A549 treated with Hydrocortisone at 1 μM for 4 hours (cell line): ENCODE measurements at places on chromosomes 5 and 9. TPM values are rescaled to one million over a fixed set of nuclear protein-coding genes. Genes with fewer than 3 reads are reported as not detected.

Gene ORM1
- 0.16 TPM in 1 of 5 replicates, not detected in the others for total RNA-seq

Gene PSAT1
- 147 to 180 TPM (median 169 TPM) in 5 replicates for total RNA-seq

Gene DCTN3
- 90.1 to 118 TPM (median 112 TPM) in 5 replicates for total RNA-seq

Gene MARCOL
- total RNA-seq, result not detected in 5 replicates

Gene TLX3
- total RNA-seq, result not detected in 5 replicates

Gene SPACA9
- 3.8 to 6.1 TPM (median 5.2 TPM) in 5 replicates for total RNA-seq

Gene INSYN2B
- total RNA-seq, result 0.12 to 0.25 TPM (median 0.16 TPM) in 5 replicates

Gene POU5F2
- 0.01 TPM in 1 of 5 replicates, not detected in the others for total RNA-seq

Gene PCDHA2
- 0.06 to 0.08 TPM (median 0.06 TPM) in 3 of 5 replicates, not detected in the others for total RNA-seq

Gene ARHGEF37
- 1.9 to 2.8 TPM (median 2.5 TPM) in 5 replicates for total RNA-seq

Gene ADCY2
- total RNA-seq, result not detected in 5 replicates

Gene C9orf153
- total RNA-seq, result 0.08 to 0.40 TPM (median 0.21 TPM) in 5 replicates

Gene NCBP1
- 23.8 to 27.8 TPM (median 26.1 TPM) in 5 replicates for total RNA-seq

Gene CD72
- 0.11 to 0.20 TPM (median 0.15 TPM) in 4 of 5 replicates, not detected in the other for total RNA-seq

Gene ESM1
- total RNA-seq, result not detected in 5 replicates

Gene PCDHGA8
- 0.02 to 0.05 TPM (median 0.05 TPM) in 3 of 5 replicates, not detected in the others for total RNA-seq

Gene MCCC2
- total RNA-seq, result 39.7 to 47.5 TPM (median 41.9 TPM) in 5 replicates

Gene CCNJL
- 9.9 to 14.0 TPM (median 10.9 TPM) in 5 replicates for total RNA-seq

Gene IL33
- 0.10 to 0.55 TPM (median 0.43 TPM) in 5 replicates for total RNA-seq

Gene NRG2
- total RNA-seq, result 1.4 to 2.2 TPM (median 1.8 TPM) in 5 replicates

Gene IFT74
- 11.6 to 15.5 TPM (median 12.9 TPM) in 5 replicates for total RNA-seq

Gene HRH2
- total RNA-seq, result 0.38 to 0.59 TPM (median 0.41 TPM) in 5 replicates

Gene HBEGF
- total RNA-seq, result 5.6 to 7.5 TPM (median 6.5 TPM) in 5 replicates

Gene GPRIN1
- 7.3 to 9.6 TPM (median 9.1 TPM) in 5 replicates for total RNA-seq

Gene LHX2
- total RNA-seq, result 3.5 to 4.9 TPM (median 4.7 TPM) in 5 replicates

Gene MELK
- 62.1 to 83.8 TPM (median 69.7 TPM) in 5 replicates for total RNA-seq

Gene ZNF782
- 1.1 to 2.5 TPM (median 2.1 TPM) in 5 replicates for total RNA-seq

Gene NUTM2F
- 0.03 TPM in 1 of 5 replicates, not detected in the others for total RNA-seq

Gene ALDH1A1
- 4,480 to 7,218 TPM (median 5,416 TPM) in 5 replicates for total RNA-seq

Gene SEMA6A
- 0.07 to 0.18 TPM (median 0.15 TPM) in 5 replicates for total RNA-seq

Gene NME5
- total RNA-seq, result not detected in 5 replicates

Gene PIP5K1B
- not detected in 5 replicates for total RNA-seq

Gene DMRT2
- 0.17 TPM in 1 of 5 replicates, not detected in the others for total RNA-seq

Gene CREB3
- 55.6 to 64.0 TPM (median 57.5 TPM) in 5 replicates for total RNA-seq

Gene PTGR1
- total RNA-seq, result 310 to 351 TPM (median 322 TPM) in 5 replicates

Gene SLC6A7
- 0.02 TPM in 1 of 5 replicates, not detected in the others for total RNA-seq

Gene C9orf50
- 0.08 TPM in 1 of 5 replicates, not detected in the others for total RNA-seq

Gene CAST
- total RNA-seq, result 145 to 204 TPM (median 174 TPM) in 5 replicates

Gene FOXI1
- total RNA-seq, result not detected in 5 replicates

Gene PTPRD
- total RNA-seq, result 0.08 to 0.40 TPM (median 0.29 TPM) in 5 replicates
